ENCODE measurements at places on chromosomes 13 and 19.

- DNase-seq, result no peak
Observed at GRCh38 chr19:41428481-41428859, 1.3 kb upstream of the B3GNT8 start.

GRCh38 chr13:99797691-99798090 is 173.9 kb downstream of the ZIC5 start:
- DNase-seq, result no peak

DNA sequence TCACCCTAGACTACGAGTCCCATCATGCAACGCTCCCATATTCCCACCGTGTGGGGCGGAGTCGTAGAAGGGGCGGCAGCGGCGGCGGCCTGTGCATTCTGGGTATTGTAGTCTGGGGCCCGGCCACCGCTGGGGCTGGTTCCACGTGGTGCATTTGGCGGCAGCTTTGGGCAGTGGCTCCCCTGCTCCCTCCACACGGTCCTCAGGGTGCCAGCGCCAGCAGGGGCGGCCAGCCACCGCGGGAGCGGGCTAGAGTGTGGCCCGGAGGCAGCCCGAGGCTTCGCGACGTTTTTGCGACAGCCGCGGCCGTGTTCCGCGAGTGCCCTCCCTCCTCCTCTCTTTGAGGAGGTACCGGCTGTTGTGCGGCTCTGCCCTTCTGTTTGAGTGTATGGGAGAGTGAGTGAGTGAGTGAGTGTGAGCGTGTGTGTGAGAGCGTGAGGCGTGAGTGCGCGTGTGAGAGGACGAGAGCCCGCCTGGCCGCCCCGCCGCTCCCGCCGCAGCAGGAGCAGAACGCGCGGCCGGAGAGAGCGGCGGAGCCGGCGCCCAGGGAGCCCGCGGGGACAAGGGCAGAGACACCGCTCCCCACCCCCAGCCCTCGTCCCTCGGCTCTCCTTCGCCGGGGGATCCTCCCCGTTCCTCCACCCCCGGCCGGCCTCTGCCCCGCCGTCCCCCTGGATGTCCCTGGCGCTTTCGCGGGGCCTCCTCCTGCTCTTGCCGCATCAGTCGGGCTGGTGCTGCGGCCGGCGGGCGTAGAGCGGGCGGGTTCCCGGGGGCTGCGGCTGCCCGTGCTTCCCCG is at the start of gene CDK8:
CDK8 (plus strand) TSS at position 343 of the 796 bp plus-strand sequence. CDS start 513 bp downstream, outside the sequence.
- DNase-seq, result peak; percentile 74

GRCh38 chr19:35911173-35911572 is 3.1 kb upstream of the TYROBP start:
- no peak for DNase-seq

- peak; percentile 41 for DNase-seq
Observed at GRCh38 chr13:97339019-97339987, 94.7 kb upstream of the RAP2A start.

- no peak for DNase-seq
Observed at GRCh38 chr13:40384976-40385857, 281.2 kb downstream of the FOXO1 start.

- peak; percentile 42 for DNase-seq
Observed at GRCh38 chr13:46296115-46296822, 84.5 kb downstream of the LRRC63 start.

GRCh38 chr19:14497228-14497921 is 1.4 kb upstream of the GIPC1 start:
- no peak for DNase-seq

- DNase-seq, result no peak
Observed at GRCh38 chr19:33775731-33776487, 20.8 kb upstream of the KCTD15 start.

DNA sequence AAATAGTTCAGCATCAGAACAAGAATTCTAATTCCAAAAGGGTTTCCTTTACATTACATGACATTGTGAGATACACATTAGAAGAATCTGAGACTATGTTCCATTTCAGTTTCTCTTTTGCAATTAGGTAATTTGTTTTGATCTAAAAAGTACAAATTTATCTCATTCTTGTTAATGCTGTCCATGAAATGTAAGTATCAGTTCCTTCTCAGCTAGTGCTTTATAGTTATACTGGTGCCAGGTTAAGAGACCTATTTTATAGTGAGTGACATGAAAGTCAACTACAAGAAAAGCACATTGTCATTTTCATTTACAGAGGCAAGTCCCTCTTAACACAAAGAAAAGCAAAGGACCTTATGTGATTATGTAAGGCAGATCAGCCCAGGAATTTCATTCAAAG is 43.9 kb downstream of the RCBTB2 start:
- DNase-seq, result no peak

- no peak for DNase-seq
Observed at GRCh38 chr13:112451512-112452379, 75.6 kb downstream of the SPACA7 start.

DNA sequence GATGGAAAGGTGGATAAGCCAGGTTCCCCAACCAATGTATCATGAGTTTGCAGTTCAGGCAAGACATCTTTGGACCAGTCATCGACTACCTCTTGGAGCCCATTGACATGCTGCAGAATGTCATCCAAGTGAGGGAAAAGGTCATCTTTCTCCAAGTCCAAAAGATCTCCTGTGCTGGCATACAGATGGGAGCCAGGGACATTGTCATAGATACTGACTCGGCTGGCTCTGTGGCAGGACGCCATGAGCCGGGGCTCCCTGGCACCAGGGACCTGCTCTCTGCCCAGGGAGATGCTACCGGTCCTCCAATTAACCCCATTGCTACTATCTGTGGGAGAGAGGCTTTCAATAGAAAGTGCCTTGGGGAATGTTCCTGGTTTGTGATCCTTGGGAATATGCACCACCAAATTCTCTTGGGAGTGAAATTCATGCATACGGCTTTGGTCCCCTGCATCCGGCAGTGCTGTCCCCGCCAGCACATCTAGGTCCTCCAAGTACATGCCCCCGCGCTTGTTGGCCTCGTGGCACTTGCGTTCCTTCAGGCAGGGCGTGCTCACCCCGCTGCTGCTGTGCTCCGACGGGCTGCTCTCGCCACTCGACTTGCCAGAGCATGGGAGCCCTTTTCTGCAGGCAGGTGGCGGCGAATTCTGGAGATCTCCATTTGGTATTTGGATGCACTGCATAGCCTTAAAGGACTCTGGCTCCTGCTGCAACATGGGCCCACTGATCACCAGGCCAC is 113.0 kb downstream of the KL start:
- no peak for DNase-seq

DNA sequence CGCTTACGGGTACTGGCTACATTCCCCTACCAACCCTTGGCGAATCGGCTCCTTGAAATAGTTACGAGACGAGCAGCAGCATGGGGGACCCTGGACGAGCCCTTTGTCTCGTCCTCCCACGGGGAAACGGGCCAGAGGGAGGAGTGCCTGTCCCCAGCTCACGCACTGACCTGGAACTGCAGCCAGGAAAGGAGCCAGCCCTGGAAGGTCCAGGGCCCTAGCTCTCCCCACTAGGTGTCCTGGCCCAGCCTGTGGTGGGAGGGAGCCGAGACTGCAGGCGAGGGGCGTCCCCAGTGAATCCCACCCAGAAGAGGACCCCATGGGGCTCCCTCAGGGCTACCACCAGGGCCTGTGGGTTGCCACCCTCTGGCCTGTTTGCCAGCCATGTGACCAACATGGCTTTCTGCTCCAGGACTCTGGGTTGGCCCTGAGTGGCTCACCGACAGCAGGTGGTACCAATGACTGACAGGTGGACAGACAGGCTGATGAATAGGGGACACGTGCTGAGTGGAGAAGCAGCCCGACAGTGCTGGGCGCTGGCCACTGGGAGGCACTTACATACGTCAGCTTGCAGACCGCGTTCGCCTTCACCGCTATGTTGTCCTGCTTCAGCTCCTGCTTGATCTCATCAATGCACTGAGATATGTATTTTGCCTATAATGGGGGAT is 13.2 kb downstream of the AP3D1 start:
- no peak for DNase-seq

DNA sequence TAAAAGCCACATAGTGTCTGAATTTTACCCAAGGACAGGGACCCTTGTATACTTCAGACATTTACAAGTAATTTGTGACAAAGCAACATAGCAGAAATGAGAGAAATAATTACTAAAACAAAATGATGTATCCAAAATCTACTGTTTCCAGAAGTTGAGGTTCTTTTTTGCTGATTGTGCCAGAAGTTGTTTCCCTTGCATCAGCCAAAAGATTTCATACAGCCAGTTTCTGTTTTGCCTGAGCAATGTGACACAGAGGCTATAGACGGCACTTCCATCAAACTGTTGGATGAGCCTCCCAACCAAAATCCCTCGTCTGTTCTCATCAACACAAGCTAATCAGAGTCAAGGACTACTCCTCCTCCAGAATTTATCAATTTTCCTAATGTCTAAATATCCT is 913.2 kb upstream of the GPC6 start:
- no peak for DNase-seq

- DNase-seq, result peak; percentile 79
Observed at GRCh38 chr19:10808937-10809649, 26.9 kb downstream of the TMED1 start.

DNA sequence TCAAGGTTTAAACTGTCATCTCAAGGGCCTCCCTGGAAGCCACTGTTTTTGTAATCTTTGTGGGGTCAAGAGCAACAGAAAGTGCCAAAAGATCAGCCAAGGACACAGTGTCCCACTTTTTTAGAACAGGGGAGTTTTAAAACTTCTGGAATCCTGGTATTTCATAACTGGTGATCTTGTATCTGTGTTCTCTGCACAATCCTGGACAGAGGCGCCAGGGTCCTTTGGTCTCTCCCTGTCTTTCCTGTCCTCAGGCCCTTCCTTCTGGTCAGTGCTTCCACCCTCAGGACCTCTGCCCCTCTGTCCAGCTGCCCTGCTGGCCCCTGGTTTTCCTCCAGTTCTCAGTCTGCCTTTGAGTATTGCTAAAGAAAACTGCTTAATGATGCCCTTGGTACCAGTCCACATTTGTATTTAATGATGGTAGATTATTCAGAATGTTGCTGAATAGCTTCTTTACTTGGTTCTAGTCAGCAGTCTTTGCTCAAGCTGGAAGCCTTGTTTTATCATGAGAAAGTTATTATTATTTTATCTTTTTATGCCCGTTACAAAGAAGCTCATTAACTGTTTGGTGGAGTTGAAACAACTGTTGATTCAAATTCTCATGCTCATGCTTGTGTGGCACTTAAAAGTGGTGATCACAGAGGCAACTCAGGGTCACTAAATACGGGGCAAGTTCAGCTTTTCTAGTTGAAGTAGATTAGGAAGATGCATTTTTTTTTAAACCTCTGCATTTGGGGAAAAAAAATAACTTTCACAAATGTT is 47.5 kb downstream of the WASF3 start:
- DNase-seq, result no peak

GRCh38 chr19:10519421-10519820 is 2.2 kb upstream of the S1PR5 start:
- DNase-seq, result no peak

DNA sequence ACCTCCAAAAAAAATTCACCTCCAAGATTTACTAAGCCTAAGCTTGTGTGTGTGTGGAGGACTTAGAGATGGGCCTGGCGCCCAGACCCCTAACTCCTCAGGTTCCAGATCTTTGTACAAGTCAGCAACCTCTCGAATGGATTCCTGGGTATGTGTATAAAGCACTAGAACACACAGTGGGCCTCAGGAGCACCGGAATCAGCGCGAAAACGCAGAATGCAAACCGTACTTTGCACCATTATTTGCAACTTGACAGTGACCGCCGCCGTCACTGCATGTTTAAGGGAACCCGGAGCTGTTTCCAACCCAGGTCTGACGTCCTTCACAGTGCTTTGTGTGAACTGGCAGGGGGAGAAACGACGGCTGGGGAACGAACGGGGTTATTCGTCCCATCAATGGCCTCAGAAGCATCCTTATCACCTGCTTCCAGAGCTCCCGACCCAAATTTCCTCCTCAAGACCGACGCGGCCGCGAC is 688 bp downstream of the ZNF606 start:
- no peak for DNase-seq

DNA sequence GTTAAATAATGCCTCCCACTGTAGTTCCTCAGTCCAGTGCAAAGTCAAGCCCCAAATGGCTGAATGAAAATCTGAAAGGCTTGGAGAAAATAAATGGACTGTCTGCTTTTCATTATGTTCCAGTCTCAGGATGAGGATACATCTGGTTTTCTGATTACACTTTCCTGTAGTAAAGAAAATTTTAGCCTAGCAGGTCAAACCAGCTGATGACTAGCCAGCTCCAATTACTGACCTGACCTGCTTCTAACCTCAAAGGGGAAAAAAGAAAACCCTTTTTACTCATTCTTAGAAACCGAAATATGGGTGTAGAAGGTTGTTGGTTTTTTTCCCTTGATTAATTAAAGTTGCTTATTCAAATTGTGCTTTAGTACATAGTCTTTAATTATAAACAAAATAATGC is 418.4 kb downstream of the EFNB2 start:
- DNase-seq, result no peak

DNA sequence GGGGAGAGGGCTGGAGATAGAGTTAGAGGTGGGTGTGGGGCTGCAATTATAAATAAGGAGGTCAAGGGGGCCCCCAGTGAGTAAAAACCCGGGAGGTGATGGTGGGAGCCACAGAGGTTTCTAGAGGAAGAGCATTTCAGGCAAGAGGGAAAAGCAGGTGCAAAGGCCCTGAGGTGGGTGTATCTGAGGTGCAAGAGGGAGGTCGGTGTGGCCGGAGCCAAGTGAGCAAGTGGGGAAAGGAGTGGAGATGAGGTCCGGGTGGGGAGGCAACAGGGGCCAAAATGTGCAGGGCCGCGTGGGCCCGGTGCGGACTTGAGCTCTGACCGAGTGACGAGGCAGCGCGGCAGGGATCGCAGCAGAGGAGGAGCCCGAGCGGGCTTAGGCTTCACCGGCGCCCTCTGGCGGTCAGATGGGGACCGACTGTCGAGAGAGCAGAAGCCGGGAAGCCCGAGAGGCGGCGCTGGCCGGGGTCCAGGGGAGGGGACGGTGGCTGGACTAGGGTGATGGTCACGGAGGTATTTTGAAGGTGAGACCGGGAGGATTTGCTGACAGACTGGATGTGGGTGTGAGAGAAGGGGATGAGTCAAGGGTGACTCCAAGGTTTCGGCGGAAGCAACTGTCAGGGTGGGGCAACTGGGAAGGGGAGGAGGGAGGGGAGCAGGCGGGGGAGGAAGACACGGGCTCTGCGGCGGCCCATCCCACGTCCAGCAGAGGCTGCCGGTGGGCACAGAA is 17.7 kb upstream of the SPACA4 start:
- DNase-seq, result peak; percentile 74

- DNase-seq, result no peak
Observed at GRCh38 chr19:49315111-49315510, 9.9 kb downstream of the SLC6A16 start.
